GM12891 (cell line): ENCODE measurements at places on chromosomes 3 and 15.

GRCh38 chr3:70150599-70150998 lies 151.1 kb downstream of the SAMMSON start:
- DNase-seq: no peak

GRCh38 chr15:51398626-51399025 lies 57.2 kb downstream of the GLDN start:
- DNase-seq: no peak

DNA sequence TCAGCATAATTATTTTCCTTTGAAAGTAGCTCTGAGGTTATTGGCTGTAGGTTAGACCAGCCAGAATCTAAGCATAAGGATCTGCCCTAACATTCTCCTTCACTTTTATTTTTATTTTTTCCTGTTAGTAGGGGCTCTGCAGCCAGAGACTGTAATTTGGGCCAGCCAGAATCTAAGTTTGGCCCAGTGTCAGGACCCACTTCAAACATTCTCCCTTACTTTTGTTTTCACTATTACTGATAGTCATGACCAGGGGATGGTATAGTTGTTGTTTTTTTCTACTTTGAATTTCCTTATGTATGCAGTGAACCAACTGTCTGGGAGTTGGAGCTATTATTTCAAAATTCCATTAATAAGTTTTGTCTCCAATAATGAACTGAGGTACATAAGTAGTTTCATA lies 121.0 kb upstream of the MBNL1 start:
- DNase-seq: no peak

DNA sequence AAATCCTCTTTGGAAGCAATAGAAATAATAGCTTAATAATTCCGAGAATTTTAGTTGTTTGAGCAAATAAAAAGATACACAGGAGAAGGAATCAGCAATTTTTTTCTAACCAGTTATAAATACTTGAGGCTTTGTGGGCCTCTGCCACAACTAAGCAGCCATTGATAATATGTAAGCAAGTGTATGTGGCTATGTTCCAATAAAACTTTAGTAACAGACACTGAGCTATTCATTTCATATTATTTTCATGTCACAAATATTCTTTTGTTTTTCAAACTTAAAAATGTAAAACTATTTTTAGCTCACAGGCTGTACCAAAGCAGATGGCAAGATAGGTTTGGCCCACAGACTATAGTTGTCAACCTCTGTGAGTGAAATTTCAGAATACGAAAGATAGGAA lies 85.7 kb downstream of the MSL2 start:
- no peak for DNase-seq

- no peak for DNase-seq
These were observed 19.8 kb downstream of the IQSEC1 start for GRCh38 chr3:13053420-13053819.

DNA sequence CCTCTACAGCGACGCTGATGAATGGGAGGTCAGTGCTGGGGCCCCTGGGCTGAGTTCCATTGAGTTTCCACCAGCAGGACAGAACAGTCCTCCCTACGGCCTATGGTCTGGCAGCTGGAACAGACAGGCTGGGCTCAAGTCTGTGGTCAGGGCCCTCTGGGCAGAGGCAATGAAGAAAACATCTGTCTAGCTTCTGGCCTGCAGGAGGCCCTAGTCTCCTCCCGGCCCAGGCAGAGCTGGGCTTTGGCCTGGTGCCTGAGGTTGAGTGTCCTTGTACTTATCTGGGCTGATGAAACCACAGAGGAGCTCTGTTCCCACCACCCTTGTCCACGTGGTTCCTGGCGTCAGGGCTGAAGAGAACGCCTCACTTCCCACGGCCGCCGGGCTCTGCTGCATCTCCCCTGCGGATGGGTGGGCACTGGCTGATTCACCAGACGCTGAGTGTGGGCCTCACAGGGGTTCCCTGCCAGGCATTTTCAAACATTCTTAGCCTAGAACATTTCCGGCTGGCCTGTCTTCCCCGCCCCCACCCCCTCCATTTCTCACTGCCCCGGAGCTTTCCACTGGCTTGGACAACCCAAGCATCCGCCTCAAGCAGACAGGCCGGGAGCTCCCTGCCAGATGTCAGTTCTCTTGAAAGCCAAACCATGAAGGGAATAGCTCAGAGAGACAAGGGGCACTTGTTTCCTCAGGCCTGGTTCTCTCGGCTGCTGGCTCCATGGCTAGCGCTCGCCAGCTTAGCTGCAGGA lies 20.3 kb downstream of the PPCDC start:
- no peak for DNase-seq

DNA sequence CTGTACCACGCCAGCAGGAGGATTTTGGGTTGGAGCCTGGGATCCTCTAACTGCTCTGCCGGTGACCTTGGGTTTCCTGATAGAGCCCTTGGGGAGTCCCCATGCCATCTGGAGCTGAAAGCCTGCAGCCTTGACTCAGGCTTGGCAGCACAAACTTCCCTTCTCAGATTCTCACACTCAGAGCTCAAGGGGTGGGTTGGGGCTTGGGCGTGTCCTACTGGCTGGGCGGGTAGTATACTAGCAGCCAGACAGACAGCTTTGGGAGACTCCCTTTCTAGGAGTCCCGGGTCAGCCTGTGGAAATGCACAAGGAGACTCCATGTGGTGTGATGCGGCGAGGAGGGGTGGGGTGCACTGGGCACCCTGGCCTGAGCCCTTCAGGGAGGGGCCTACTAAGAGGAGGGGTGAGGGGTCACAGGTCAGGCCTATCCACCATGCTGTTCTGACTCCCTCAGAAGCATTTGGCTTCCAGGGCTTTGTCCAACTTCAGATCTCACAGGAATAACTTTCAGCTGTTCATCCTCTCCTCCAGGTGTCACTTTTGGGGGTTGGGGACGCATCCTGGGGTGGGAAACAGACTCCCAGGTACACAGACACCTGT lies 21.6 kb upstream of the PLXNA1 start:
- DNase-seq: peak; percentile 47

- no peak for DNase-seq
These were observed 7.7 kb downstream of the BCL6 start for GRCh38 chr3:187737368-187738070.

DNA sequence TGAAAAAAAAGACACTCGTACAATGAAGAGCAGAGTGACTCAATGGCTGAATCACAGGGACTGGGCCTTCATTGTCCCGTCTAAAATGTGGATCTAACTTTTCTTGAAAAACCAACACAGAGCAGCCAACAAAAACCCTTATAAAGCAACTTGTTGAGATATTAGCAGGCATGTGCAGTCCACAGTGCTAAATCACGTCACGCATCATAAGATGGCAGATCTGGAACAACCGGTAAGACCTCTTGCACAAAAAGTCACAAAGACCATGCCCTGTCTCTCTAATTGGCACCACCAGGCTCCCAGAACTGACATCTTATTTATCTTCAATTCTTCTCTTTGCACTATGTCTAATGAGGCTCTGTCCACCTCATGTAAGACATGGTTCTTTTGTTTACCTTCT lies 177.0 kb downstream of the MAGI1 start:
- DNase-seq: no peak

DNA sequence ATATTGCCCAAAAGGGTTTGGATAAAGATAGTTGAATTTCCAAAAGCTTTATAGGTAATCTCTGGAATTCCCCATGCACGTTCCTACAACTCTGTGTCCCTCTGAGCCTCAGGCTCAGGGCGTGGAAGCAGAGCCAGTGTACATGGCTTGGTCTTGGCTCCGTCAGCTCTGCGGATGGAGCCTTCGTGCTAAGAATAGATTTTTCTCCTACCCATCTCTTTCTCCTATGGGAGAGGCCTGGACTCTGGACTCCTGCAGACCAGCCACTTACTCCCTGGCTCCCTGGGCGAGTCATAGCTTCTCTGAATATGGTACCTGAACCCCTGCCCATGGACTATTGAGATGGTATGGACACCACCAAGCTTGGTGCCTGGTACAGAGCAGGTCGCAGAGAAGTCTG lies 99.9 kb downstream of the EEFSEC start:
- DNase-seq: no peak

GRCh38 chr3:8911781-8912180 lies 51.5 kb downstream of the RAD18 start:
- no peak for DNase-seq

- DNase-seq: no peak
These were observed 640.8 kb upstream of the TBL1XR1 start for GRCh38 chr3:177837951-177838655.

DNA sequence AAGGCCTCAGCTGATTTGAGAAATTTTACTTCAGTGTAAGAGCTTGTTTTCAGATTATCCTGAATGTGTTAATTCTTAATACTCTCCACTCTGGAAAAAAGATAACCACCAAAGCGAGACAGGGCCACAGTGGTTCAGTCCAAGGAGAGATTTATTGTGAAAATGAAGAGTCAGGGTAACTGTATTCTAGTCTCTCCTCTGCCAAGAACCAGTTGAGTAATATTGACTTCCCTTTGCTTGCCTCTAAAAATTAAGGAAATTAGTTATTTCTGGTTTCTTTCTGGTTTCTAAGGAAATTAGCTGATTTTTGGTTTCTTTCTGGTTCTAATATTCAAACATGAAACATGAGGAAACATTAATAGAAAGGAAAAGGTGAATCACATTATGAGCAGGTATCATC lies 34.9 kb downstream of the PPP1R2 start:
- no peak for DNase-seq

GRCh38 chr15:37135225-37135624 lies 34.9 kb upstream of the MEIS2 start:
- DNase-seq: no peak
